ENCODE measurements at places on chromosomes 2 and 18.

DNA sequence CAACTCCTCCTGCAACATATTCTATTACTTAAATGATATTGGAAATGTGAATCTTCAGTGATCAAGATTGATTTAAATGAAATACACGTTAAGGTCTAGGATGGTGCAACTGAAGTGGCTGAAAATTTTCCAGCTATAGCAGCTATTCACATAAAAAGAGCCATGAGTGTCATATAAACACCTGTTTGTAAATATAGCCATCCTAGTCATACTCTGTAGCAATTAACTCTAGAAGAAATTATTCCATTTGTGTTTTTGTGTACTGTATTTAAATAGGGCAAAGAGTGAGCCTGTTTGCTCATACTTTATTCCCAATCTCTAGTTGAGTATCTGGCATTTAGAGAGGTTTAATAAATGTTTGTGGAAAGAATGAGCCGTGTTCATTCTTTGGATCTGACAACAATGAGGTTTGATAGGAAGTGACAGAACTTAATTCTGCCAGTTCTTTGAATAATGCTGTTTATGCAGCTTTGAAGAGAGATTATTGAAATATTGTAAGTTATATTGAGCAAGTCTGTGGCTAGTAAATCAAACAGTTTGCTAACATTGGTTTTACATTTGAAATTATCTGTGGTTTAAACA lies 49.7 kb downstream of the BABAM2 start:
- no peak for DNase-seq

GRCh38 chr2:50838316-50838715 lies 193.6 kb downstream of the NRXN1 start:
- DNase-seq, result no peak

DNA sequence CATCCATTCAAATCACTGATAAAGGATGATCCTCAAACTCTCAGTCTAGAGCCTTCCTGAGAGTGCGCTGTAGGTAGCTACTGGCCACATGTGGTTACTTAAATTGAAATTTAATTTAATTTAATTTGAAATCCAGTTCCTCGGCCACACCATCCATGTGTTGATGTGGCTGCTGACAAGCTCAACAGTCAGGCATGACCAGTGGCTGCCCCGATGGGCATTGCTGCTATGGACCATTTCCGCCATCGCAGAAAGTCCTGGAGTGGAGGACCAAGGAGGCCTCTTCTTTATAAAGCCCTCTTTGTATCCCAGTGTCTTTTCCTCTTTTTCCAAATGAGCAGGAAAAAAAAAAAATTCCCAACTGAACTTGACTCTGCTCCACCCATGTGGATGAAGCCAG lies 100.6 kb downstream of the HDAC4 start:
- no peak for DNase-seq

DNA sequence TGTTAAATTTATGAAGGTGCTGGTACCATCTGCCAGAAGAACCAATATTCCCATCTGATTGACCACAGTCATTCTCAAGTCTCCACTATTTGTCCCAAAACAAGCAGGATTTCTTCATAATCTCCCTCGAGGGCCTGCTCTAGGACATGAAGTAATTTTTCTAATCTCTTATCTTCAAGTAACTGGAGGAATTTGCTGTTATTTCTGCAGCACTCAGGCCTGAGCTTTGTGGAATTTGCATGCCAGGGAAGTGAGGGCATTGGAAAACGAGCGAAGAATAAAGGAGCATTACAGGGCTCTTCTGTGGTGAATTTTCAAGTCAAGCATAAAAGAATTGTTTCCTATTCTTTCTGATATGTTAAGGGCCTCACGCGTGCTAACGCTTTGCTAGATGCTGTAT lies 161.2 kb upstream of the EPAS1 start:
- no peak for DNase-seq

DNA sequence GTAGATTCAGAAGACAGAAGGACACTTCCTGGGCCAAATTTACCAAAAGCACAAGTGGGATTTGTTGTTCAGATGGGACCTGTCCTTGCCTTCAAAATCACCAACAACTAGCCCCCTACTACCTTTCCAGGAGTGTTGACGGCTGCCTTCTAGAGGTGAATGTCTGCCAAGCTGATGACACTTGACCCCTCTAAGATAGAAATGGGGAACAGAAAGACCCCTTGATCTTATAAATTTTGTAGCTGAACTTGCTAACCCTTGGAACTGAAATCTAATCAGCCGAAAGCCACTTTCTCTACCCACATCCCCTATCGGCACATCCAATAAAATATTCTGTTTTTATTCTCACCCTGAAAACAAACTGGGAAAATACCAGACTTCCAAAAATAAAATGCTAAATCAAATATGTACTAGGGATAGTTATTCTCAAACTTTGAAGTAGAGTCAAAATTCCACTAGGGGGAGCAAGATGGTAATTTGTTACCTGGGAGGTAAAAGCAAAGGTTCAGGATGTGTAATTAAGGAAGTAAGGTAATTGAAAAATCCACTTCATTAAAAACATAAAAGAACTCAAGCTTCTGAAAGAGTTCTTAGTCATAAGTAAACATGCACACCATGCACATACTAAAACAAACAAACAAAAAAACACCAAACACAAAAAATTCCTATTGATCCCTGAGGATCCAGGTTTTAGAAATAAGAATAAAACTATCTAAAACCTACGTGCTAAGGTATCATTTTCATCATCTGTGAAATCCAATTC lies 119.2 kb downstream of the ANKRD44 start:
- no peak for DNase-seq

GRCh38 chr2:38529208-38529607 lies 73.5 kb downstream of the HNRNPLL start:
- no peak for DNase-seq

DNA sequence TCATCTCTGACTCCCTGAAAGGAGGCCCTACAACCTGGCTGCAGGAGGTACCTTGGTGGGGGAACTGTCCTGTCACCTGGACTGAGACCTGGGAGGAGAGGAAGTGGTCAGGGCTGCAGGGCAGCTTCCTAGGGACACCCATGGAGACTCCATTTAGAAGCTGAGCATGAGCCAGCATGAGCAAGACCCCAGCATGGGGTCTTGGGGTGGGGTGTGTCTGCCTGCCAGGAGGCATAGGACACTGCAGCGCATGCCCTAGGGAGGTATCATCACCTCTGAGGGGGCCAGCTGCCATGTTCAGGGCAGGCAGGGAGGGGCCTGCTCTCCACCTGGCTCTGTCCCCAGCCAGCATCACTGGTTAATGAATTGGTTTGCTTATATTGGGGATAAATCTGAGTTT lies 249.7 kb downstream of the CELF4 start:
- DNase-seq, result no peak
